Activated CD8-positive, alpha-beta memory T cell treated with anti-CD3 and anti-CD28 coated beads for 1 hour (primary cell): ENCODE measurements at places on chromosomes 11 and 22.
A peak's percentile ranks its signal among the peaks of the same experiment; 100 is the strongest.

DNA sequence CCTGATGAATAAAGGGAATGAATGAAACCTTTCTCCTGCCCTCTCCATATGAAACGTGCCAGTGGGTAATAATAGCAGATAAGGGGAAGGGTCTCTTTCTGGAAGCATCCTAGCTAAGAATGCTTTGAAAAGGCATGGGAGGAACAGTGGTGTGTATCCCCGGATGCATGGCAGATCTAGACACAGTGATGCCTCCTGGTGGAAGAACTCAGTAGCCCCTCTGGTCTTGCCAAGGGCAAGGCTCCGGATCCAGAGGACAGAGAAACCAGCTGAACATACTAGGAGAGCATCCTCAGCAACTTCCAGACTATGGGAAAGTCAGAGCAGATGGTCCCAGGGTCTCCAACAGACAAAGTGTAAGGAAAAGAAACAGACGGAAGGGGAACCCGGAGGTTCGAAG is 6.4 kb downstream of the BAIAP2L2 start:
- DNase-seq: no peak

DNA sequence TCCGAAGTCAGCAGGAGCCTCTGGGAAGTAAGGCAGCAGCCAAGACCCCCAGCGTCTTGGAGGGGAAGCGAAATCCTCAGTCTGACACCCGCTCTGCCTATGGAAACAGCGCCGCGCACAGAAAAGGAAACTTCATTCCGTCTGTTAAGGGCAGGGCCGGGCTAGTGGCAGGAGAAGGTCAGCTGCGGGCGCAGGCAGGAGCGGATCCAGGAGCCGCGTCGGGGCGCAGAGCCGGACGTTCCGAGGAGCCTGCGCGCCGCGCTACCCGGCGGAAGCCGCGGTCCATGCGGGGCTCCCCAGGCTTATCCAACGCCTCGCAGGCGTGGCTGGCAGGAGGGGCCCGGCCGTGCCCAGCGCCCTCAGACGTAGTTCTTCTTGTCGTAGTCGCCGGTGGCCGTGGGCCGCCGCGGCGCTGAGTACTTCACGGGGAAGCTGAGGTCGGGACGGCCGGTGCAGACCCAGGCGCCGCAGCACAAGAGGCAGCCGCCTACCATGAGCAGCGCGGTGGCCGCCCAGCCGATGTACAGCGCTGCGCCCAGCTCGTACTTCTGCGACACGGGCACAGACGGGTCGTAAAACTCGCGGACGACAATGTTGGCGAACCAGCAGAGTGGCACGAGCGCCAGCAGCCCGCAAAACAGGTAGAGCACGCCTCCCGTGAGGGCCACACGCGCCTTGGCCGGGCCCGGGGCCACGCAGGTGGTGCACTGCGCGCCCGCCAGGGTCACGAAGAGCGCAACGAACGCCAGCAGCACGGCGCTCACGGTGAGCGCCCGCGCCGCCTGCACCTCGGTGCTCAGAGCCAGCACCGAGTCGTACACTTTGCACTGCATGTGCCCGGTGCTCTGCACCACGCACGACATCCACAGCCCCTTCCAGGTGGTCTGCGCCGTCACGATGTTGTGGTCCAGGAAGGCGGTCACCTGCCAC is 705 bp downstream of the CLDN5 start:
- DNase-seq: no peak

DNA sequence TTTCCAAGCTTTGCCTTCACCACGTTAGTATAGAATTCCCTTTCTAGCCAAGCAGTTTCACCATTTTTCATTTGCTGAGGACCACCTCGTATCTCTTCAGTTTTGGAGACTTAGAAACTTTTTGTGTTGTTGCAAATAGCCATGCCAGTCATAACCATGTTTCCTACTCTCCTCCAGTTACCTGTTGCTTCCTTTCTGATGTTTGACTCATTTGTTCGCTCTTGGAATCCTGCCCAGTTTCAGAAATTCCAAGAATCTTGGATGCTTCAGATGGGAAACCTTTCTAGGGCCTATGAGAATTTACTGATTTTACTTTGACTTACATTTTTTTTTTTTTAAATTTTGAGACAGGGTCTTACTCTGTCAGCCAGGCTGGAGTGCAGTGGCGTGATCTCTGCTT is 65.4 kb downstream of the PPP6R3 start:
- DNase-seq: no peak

DNA sequence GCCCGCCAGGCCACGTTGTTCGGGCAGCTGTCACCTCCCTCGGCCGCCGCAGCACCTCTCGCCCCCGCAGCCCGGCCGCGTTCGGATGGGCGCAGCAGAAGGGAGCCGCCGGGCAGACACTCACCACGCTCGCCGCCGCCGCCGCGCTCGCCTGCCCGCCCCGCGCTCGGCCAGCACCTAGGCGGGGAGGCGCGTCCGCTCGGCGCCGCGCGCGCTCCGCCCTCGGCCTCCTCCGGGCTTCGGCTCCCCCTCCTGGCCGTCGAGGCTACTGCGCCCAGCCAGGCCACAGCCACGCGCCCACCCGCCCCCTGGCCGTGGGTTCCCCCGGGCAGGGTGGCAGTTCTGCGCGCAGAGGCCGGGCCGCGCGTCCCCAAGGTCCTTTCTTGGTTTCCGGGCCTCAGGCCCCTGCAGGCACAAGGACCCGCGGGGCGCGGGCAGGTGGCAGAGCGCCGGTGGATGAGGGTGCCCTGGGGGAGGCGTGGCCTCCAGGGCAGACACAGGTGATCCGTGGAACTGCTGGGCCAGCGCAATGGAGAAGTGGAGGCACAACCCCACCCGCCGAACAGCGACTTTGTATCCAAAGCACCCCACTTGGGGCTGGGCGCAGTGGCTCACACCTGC is at the start of gene SLC25A22:
SLC25A22 (minus strand) TSS at position 189 of the 621 bp plus-strand sequence. CDS start 3,275 bp downstream, outside the sequence.
- peak; percentile 79 for DNase-seq

- DNase-seq: no peak
Observed at GRCh38 chr11:65102142-65103095, 6.4 kb downstream of the VPS51 start.

DNA sequence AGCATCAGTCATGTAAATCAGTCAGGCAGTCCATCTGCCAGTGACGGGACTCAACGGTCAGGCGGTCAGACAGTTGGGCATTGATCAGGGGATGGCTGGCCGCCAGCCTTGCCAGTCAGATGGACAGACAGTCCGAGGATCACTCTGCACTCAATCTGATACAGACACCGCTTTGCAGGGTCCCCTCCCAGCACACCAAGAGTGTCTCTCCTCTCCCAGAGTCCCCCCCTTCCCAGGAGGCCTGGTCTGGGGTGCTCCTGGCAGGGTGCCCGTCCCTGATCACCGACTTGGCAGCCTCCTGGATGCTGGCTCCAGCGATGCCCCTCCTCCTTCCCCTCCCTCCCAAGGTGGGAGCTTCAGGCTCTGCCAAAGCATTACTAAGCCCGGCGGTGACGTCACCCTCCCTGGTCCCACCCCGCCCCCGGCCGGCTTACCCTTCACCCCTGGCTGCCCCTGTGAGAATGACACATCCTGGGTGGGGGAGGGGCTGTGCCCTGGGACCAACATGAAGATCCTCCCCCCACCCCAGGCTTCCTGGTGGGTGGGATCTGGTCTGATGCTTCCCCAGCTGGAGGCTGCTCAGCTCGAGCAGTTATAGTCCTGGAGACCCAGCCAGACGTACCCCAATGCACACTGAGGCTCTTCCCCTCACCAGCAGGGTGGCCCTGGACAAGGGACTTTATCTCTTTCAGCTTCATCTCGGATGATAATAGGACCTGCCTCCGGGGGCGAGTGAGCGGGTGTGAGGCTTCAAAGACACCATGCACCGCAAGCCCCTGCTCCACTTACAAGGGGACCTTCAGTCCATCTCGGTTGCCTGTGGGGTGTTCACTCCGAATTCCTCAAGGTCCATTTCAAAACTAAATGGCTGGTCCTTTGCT is 69.2 kb downstream of the CD82 start:
- DNase-seq: no peak

DNA sequence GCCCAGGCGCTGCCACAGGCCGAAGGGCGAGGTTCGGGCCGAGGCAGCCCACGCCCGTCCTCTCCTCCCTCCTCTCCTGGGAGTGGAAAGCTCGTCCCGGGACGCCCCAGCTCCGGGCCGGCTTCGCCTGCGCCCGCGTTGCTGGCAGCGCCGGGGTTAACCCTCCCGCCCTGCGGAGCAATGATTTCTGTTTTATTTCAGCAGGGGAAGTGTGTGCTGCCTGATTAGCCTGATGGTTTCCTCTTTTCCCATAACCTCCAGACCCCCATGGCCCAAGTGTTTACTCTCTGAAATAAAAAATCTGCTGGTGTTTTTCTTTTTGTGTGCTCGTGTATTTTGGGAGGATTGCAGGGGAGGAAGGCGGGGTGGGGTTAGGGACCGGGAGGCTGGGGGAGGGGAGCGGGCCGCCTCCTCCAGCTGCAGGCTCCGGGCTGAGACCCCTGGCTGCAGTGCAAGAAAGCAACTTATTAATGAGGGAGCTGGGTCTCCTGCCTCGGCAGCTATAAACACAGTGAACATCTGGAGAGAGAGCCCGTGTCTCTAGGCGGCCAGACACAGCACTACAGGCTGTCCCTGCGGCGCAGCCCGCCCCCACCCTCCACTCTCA is 38.6 kb downstream of the ETS1 start:
- DNase-seq: no peak

GRCh38 chr22:26170795-26171580 is 1.7 kb downstream of the SEZ6L start:
- DNase-seq: no peak

DNA sequence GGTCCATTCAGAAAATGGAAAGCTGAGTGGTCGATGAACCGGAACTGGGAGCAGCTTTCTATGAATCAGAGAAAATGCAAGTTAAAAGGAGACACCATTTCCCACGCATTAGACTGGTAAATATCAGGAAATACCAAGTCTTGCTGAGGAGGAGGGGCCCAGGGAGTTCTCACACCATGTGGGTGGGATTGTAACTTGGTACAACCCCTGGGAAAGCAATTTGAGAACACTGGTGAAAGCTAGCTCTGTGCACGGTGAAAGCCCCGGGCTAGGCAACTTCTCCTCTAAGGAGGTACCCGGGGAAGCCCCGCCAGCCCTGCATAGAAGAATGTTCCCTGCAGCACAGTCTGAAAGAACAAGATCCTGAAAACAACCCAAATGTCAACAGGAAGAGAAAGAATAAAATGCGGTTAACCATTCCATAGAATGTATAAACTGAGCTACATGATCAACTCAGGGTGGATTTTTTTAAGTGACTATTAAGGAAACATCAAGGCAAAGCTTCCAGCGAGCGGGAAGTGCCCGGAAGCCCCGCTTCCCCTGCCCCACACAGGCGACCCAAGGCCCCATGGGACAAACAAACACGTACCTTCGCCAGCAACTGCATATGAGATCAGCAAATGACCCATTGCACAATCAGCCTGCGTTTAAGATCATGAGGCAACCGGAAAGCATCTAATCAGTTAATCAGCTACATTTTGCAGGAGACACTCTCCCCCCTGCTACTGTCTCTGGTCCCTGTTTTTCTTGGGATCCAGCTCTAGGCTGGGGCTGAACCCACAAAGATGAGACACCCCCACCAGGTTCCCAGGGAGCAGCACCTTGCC is 11.3 kb downstream of the SHANK2 start:
- no peak for DNase-seq

- no peak for DNase-seq
Observed at GRCh38 chr11:120172054-120172911, 34.4 kb upstream of the TRIM29 start.

DNA sequence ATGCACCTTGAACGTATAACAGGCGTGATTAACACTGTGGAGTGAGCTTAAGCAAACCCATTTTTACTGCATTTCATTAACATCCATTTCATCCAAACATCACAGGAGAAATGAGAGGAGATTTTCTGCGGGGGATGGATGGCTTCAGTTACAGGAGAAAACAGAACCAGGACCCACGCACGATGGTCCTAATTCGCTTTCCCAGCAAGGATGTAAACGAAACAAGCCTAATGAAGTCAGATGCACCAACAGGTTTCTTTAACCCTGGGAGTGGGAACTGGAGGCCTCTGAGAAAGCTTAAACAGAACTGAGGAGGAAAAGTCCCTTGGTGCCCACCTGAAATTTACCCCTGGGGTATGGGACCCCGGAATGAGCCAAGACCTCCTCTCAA is 2.7 kb downstream of the CADM1 start:
- DNase-seq: no peak

- DNase-seq: no peak
Observed at GRCh38 chr11:12961615-12962014, 47.5 kb upstream of the RASSF10 start.

- peak; percentile 17 for DNase-seq
Observed at GRCh38 chr22:43993072-43993760, 30.9 kb upstream of the PARVB start.

DNA sequence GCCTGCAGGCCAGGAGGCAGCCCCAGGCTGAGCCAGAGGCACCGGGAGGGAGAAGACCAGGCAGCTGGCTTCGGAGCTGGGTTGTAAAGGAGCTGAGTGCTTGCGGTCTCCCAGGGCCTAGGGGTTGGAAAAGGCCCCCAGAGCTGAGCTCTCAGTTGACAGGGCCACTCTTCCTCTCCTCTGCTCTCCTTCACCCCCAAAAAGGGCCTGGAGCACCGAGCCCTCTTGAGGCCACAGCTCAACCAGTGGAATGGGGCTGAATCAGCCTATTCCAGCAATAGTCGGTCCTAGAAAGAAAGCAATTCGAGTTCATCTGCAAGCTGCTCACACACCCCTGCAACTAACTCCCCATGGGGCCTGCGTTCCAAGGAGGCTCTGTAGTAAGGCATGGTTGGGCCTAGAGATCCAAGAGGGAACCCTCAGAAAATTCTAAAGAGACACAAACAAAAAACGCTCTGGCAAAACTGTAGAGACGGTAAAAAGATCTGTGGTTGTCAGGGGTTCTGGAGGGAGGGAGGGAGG is 205.0 kb downstream of the BUD13 start:
- DNase-seq: no peak

- DNase-seq: no peak
Observed at GRCh38 chr22:46193898-46194310, 43.6 kb downstream of the PPARA start.

- DNase-seq: no peak
Observed at GRCh38 chr11:121042296-121042695, 18.4 kb downstream of the TBCEL start.

DNA sequence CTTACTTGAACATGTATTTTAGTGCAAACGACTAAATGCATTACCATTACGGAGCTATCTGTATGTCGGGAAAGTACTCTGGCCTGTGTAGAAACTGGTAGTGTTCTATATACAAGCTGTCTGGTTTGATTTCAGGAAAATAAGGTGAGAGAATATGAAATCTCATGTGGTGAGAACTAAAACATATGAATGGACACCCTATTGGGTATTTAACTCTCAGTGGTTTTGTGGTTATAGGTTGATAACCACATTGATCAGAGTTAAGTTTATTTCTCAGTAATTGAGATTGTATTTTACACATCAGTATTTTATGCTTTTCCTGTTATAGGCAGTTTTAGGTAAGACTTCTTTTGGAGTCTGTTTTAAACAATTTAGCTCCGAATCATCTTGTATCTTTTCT is 10.4 kb downstream of the ANO5 start:
- DNase-seq: no peak

- DNase-seq: no peak
Observed at GRCh38 chr11:86089659-86090058, 20.8 kb upstream of the PICALM start.
